ENCODE measurements at places on chromosomes 7 and 10.
A peak's percentile ranks its signal among the peaks of the same experiment; 100 is the strongest.

DNA sequence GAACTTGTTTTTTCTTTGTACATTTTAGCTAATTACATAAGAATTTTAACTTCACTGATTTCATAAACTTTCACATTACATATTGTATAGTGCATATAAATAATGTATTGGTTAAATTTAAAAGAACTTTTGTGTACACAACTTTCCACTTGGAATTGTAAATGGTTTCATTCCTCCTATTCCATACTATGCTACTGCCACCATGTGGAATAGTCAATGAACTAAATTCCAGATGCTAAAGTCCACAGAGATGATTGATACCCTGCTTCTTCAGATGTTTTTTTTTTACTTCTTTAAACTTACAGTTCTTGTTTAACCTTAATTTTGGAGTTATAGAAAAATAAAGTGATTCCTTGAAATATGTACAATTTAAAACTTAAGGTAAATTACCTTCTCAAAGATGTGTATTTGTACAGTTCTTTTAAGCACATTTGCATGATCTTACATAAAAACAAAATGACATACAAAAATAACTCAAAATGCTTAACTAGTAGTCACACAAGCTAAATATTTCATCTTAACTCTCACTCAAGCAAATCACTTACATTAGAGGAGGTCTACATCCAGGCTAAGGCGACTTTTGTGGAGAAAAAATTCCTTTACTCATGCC, 247.6 kb upstream of the HGF start:
- DNase-seq: no peak

DNA sequence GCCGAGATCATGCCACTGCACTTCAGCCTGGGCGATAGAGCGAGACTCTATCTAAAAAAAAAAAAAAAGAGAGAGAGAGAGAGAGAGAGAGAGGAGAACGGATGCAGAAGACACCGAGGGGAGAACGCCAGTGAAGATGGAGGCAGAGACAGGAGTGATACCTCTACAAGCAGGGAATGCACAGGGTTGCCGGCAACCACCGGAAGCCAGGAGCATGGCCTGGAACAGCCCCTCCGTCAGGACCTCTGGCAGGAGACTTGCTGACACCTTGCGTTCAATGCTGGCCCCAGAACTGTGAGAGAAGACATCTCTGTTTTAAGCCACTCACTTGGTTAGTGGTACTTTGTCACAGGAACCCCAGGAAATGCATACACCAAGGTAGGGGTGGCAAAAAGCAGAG, 38.1 kb upstream of the DUSP5 start:
- no peak for DNase-seq

DNA sequence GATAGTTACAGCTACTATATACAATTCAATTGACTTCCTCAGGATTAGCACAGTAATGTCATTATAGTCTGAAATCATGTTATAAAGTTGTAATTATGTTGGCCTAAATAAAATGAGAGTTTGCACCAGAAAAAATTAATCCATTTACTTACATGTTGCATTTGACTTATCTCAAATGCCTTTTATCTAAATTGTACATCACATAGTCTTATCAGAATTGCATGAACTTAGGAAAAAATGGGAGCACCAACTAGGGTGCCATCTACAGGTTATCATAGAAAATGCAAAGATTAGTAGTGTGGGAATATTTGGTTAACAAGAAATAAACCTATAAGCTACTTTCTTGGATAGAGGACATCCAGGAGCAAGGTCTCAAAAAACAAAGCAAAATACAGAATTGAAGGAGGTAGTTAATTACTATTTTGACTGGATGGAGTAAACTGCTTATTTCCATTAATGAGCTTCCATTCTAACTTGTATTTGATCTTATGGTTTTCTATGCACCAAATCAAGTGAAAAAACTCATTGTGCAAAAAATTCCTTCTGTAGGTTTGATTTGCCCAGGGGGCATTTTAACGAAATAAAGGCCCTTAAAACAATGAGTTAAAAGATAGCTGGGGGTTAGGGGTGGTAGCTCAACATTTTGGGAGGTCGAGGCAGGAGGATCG, 60.0 kb upstream of the ORC5 start:
- DNase-seq: no peak

- no peak for DNase-seq
Observed at GRCh38 chr10:9009505-9009904, 955.0 kb downstream of the GATA3 start.

DNA sequence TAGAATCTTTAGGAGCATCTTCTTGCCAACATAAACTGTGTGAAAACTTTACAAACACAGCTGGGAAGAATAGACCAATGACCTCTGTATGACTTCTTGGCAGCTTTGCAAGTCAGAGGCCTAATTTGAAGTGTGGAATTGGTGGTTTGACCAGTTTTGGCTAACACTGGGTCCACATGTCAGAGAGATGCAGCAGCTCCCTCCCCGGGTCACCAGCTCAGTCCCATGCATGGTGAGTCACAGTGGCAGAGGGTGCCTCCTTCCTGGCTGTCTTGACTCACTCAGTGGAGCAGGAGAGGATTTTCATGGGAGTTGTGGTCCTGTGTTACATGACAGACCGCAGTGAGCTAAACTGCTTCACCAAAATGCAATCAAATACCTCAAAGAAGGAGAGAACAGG, 8.2 kb upstream of the STARD3NL start:
- DNase-seq: peak; percentile 46

DNA sequence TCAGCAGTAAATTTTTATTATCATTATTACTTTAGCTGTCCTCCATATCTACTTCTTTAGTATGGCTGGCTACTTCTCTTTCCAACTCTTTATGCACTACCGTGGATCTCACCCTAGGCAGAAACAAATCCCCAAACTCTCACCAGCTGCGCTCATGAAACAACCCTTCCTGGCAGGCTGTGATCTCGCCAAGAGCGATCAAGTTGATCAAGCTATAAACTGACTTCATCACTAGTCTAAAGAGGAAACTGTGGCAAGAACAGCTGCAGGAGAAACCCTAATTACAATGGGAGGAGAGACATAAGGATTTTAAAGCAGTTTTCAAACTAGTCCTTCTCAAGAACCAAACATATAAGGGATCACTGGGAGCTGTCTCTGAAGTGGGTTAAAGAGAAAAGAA, 160.5 kb upstream of the PRSS58 start:
- no peak for DNase-seq

GRCh38 chr7:46494028-46494427, 573.0 kb upstream of the IGFBP3 start:
- no peak for DNase-seq

- DNase-seq: no peak
Observed at GRCh38 chr7:50730446-50731400, 52.0 kb downstream of the GRB10 start.

- no peak for DNase-seq
Observed at GRCh38 chr7:16695621-16696237, 49.7 kb downstream of the BZW2 start.

DNA sequence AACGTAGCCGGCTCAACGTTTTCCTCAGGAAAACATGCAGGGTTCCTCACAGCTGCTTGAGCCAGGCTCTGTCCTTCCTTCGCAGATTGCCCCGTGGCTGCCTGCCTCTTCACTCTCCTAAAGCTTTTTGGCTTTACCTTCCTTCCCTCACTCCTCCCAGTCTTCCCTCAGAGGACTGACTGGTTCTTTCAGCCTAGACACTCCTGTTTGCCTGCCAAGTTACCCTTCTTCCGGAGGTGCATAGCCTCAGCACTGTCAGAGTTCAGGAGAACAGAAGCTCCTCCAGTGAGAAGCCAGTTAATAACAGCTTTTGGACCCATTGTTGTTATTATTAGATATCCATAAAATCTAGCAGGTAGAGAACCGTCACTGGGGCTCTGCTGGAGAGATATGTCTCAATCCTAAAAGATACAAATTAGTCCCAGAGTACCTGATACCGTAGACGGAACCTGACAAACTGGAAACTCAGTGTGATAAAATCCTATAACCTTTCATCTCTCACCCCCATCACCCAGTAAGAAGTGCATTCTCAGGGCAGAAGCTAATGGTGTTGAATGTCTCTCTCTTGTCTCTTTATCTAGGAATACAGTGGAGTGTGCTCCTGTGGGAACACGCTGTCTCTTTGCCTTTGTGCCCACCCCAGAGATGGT, 79.6 kb downstream of the SND1 start:
- DNase-seq: no peak

DNA sequence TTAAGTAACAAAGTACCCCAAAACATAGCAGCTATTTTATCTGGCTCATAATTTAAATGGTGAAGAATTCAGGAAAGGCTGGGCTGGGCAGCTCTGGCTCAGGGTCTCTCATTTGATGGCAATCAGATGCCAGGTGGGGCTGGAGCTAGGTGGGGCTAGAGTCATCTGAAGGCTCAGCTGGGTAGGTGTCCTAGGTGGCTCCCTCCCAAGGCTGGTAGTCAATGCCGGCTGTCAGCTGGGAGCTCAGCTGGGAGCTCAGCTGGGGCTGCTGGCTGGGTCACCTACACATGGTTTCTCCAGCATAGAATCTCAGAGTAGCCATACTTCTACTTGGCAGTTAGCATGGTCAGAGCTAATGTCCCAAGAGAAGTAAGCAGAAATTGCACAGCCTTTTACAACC, 34.1 kb downstream of the OSBPL3 start:
- no peak for DNase-seq

GRCh38 chr7:39695852-39696586, 72.6 kb downstream of the RALA start:
- no peak for DNase-seq

- no peak for DNase-seq
Observed at GRCh38 chr10:28120043-28120749, 121.3 kb upstream of the ODAD2 start.

GRCh38 chr10:131747791-131748190, 153.0 kb upstream of the PPP2R2D start:
- DNase-seq: no peak

GRCh38 chr10:2882628-2883027, 184.7 kb upstream of the PFKP start:
- no peak for DNase-seq

GRCh38 chr7:88338503-88338902, 31.8 kb upstream of the STEAP4 start:
- no peak for DNase-seq

DNA sequence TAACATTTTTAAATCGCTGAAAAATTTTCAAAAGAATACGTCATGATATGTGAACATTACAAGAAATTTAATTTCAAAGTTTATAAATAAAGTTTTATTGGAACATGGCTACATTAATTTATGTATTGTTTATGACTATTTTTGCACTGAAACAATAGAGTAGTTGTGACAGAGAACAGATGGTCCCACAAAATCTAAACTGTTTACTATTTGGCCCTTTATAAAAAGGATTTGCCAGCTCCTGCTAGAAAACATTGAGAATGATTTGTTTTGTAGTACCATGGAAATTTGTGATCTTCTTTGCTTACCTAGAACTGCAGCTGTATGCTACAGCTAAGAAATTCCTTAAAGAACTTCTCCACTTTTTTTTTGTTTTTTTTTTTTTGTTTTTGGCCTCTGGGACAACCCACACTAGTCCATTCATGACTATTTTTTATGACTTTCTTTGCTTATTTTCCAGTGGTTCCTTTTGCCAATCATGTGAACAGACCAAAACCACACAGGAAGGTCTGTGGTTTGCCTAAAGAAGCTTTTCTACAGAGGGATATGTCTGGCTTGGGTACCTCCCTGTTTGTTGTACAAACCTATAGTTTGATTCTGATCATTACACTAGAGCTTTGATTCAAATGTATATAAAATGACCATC, 55.7 kb downstream of the ST7 start:
- no peak for DNase-seq

- DNase-seq: no peak
Observed at GRCh38 chr7:90825779-90826178, 229.7 kb downstream of the CDK14 start.

DNA sequence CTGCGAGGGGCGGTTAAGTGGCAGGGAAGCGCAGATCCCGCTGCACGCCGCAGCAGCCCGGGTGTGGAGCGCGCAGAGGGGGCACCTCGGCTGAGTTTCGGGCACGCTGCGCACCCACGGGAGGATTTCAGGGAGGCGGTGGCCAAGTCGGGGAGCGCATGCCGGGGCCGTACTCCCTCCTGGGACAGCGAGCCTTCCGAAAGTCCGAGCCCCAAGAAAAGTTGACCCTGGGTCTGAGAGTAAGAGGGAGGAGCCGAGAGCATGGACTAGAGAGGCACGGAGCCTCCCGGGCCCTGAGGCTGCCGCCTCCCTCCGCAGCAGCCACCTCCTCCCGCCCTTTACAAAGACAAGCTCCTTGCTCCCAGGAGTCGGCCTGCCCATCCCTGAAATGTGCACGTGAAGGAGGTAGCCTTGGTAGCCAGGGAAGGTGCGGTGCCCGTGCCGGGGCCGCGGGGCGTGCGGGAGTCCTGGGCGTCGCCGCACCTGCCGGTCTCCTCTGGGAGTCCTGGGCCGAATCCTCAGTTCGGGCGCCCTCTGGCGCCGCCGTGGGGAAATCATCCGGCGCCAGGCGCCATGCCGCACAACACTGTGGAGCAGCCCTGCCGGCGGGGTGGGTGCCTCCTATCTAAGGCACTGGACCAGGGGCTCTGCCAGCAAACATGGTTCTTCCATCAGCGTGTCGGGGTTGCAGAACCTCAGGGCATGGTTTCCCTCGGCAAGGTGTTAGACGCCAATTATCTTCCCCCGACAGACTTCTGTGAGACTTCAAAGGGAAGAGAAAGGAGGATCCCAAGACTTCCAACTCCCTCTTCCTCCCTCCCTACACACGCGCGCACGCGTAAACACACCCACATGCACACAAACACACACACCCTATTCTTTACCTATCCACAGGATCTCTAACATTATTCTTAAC, 104.0 kb downstream of the TRIL start:
- DNase-seq: peak; percentile 42

DNA sequence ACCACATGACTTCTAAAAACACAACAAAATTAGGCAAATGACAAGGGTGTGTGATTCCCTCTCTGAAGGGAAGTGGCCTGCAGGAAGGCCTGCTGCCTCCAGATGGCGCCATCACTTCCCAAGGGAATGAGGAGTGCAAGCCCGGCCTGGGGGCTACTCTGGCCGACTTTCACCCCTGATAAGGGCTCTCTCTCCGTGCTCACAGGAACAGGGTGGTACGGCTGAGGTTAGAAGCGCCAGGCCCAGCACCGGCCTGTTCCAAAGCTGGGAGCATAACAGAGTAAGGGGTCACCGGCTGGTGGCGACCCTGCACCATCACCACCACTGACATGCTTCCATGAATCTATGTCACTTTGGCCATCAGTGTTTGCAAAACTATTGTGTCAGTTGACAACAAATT, 13.1 kb downstream of the RBP3 start:
- no peak for DNase-seq

DNA sequence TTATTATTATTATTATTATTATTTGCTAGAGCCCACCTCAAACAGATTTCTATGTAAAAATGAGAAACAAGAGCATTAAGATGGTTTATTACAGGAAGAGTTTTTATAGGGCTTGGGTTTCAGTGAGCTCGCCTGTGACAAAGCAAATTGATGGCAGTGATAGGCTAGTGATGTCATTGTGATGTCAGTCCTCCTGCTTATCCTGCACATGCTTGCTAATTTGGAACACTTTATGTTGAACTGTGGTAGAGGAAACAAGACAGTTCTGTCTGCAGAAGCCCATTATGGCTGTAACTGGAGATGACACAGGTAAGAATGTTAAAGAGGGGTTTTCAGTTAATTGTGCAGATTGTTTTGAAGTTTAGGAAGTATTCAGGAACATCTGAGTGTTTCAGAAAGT, 68.3 kb downstream of the CREM start:
- no peak for DNase-seq

Data from GOT3 (cell line).